WTC11 (cell line): ENCODE measurements at places on chromosomes 13 and 19. TPM values are rescaled to one million over a fixed set of nuclear protein-coding genes. Genes with fewer than 3 reads are reported as not detected.

- no peak for DNase-seq
Observed at GRCh38 chr13:66237411-66238062, 992.6 kb downstream of the PCDH9 start.

DNA sequence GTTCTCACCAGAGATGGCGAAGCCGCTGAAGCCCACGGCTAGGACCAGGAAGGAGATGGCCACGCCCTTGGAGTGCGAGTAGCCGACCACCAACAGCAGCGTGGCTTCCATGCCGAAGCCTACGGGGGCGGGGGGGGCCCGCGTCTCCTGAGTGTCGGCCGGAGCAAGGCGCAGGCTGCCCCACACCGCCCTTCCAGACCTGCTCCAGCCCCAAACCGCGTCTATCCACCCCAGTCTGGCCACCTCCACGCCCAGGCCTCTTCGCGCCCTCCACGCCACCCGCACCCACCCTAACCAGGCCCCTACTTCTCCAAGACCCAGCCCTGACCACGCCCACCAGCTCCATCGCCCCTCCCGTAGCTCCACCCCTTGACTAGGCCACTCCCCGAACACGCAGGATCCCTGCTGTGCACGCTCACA is 6.2 kb downstream of the GFY start:
- no peak for DNase-seq

ZNF433 gene
- 2.9 TPM in 3 replicates for total RNA-seq

DNA sequence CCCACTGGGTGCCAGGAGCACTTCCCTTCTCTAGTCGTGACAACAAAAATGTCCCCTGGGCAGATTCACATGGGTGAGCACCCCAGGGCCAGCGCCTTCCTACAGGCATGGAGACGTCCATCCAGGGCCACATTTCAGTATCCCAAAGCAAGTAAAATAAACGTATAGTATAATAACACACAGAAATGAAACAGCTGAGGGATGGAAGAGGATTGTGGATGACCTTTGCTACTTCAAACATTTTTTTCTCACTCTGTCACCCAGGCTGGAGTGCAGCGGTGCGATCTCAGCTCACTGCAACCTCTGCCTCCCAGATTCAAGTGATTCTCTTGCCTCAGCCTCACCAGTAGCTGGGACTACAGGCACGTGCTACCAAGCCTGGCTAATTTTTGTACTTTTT is 28.2 kb downstream of the CILP2 start:
- no peak for DNase-seq

- DNase-seq: no peak
Observed at GRCh38 chr13:83810136-83810535, 72.1 kb downstream of the SLITRK1 start.

DAND5 gene
- total RNA-seq: 0.18 to 0.23 TPM (median 0.22 TPM) in 3 replicates

DNA sequence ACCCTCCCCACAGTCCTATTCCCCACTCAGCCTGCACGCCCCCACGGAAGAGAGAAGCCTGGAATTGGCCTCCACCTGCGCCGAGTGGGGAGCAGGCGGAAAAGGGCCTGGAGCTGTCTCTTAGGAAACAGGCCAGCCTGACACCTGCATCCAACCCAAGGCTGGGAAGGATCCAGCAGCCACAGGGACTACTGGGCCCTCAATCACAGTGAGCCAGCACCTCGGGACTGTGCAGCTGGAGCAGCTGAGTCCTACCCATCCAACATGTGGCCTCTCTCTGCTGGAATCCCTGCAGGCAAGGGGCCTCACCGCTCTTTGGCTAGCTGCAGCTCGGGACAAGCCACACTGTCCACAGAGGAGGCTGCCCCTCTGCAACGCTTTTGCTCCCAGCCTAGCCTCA is 8.3 kb upstream of the EPHX3 start:
- DNase-seq: no peak

DNA sequence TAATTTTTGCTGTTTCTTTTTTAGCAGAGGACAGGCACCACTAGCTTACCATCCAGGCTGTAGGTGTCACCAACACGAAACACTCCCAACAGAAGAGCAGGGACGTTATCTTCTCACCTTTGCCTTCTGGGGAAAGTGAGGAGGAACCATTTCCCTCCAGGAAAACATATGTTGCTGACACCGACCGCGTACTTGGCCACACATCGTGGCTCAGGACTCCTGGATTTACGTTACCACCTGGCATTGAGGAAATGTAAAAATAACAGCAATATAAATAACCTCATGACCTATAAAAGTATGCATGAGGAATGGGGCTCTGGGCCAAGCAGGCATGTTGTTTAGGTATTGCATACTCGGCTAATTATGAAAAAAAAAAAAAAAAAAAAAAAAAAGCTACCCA is 525.1 kb downstream of the MYO16 start:
- no peak for DNase-seq

DNA sequence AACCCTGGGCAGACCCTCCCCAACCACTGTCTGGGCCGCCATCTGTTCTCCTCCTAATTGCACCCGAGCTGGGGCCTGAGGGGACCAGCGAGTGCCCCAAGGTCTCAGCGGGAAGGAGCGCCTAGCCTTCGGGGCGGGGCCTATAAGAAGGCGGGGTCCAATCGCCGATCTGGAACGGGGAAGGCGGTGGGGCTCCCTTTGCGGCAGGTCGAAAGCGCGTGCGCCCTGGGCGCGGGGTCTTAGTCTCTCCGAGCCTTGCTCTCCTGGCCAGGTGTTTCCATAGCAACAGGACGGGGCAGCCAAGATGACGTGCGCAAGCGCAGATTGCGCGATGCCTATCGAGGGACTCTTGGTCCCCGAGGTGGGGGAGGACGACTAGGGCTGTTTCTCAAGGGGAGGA is 2.8 kb downstream of the MAST1 start:
- DNase-seq: peak; percentile 98

MAP3K10 gene
- 23.5 to 25.5 TPM (median 24.4 TPM) in 3 replicates for total RNA-seq

- no peak for DNase-seq
Observed at GRCh38 chr19:29367791-29368222, 154.9 kb upstream of the UQCRFS1 start.

PRODH2 gene
- 0.14 TPM in 1 of 3 replicates, not detected in the others for total RNA-seq

DNA sequence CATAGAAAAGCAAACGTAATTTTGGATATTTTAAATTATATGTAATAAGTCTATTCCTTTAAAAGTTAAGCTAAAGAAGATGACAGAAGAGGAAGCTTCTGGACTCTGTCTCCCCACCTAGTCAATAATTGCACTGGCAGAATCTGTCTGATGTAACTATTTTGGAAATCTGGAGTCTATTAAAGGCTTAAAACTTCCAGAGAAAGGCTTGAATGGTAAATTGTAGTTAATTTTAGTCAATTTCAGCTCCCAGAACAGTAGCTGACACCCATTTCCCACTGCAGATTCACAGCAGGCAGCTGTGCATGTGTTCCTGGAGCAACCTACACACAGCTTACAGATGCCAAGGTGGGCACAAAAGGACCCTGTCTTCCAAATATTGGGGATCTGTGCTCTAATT is 304.1 kb downstream of the PCDH20 start:
- no peak for DNase-seq

CTXN1 gene
- 41.5 to 48.2 TPM (median 44.3 TPM) in 3 replicates for total RNA-seq

GRCh38 chr19:925526-926322 is at the start of gene ARID3A:
ARID3A (plus strand) TSS chr19:926035; CDS start chr19:929529, 3,494 bp downstream.
- peak; percentile 85 for DNase-seq

GRCh38 chr19:28443361-28443760 is 769.6 kb downstream of the UQCRFS1 start:
- DNase-seq: no peak

DNA sequence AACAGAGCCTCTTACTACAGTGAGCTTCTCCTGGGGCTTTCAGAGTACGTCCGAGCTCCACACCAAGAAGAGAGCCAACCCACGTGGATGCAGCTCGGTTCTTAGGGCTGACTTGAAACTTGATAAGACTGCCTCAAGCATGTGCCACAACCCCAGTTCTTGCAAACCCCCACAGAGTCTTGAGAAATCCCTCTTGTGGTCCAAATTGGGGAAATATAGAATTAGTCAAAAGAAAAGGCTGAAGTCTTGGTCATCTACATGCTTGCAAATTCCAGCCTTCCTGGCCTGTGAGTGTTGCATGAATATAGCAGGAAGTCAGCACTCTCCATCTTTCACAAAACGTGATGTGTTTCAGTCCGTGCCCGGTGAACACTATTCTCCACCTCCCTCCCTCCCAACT is 95.2 kb downstream of the GGACT start:
- no peak for DNase-seq

CGB5 gene
- 0.30 to 0.62 TPM (median 0.35 TPM) in 3 replicates for total RNA-seq

DNA sequence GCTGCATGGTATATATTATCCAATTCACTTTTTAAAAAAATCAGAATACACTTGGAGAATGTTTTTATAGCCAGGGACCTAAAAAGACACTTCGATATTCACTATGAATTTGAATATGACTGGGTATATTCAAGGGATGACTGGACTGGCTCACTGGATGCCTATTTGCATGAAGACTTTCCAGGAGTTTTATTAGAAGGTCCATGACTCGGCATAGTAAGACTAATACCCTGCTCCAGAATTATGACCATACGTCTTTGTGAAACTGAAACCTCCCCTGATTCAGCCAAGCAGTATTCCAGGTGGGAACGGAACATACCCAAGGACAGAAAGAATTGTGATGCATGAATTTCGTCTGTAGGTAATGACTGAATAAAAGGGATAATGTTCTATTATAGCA is 3.9 kb upstream of the FAM216B start:
- no peak for DNase-seq

FGF14 gene
- total RNA-seq: 0.18 to 0.80 TPM (median 0.28 TPM) in 3 replicates

- no peak for DNase-seq
Observed at GRCh38 chr19:55678121-55678671, 3.2 kb downstream of the EPN1 start.

DNA sequence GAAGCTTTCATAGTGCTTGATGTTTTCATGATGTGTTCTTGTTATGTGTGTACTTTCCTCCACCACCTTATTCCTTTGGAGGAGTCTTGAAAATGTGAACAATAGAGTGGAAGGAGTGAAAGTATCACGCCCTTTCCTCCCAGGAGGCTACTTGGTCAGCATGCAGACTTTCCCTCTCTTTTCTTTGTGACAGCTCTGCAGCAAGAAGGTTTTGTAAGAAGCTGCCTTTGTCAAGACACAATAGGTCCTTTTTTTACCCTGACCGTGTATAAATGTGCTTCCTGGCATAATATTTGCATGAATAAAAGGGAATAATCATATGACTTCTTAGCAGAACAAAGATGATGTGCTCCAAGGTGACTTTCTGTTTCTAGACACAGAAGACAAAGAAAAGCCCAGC is 882.6 kb upstream of the SLITRK5 start:
- DNase-seq: no peak

GRCh38 chr19:6707011-6707657 is 13.3 kb downstream of the C3 start:
- DNase-seq: no peak

C19orf33 gene
- total RNA-seq: 16.1 to 22.3 TPM (median 21.3 TPM) in 3 replicates

DNA sequence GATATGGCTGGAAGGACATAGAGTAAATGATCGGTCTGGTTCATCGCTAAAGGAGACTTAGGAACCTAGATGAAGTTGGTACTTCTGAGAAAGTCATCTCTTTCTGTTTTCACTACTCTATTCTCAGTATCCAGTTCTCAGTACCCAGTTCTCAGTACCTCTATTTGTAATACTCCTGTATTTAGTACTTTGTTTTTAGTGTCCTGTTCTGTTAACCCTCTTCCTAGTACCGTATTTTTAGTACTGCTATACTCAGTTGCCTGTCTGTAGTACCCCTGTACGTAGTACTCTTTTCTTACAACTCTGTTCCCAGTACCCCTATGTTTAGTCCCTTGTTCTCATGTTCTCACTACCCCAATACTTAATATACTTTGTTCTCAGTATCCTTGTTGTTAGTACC is 1.2 kb downstream of the RFXAP start:
- DNase-seq: no peak

CD33 gene
- 0.25 to 0.57 TPM (median 0.31 TPM) in 3 replicates for total RNA-seq

- DNase-seq: peak; percentile 78
Observed at GRCh38 chr19:36115453-36116343, at the start of gene TBCB. TBCB (plus strand) TSS chr19:36115468; CDS start chr19:36115561, 93 bp downstream.

DNA sequence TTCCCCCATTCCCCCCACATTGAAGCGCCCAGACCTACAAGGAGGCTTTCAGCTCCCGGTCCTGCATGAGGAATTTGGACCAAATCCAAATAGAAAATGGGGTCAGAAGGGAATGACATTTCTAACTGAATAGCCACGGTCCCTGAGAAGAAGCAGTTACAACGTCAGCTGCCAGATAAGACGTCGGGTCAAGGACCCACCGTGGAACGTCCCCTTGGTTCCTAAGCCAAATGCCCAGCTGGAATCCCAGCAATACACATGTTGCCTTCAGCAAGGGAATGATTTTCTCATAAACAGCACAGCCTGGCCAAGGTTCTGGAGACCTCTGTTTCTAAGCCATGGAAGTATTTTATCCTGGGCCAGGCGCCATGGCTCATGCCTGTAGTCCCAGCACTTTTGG is 109.1 kb upstream of the PEG3 start:
- DNase-seq: no peak

- no peak for DNase-seq
Observed at GRCh38 chr13:111939666-111940278, 127.2 kb upstream of the SOX1 start.

DNA sequence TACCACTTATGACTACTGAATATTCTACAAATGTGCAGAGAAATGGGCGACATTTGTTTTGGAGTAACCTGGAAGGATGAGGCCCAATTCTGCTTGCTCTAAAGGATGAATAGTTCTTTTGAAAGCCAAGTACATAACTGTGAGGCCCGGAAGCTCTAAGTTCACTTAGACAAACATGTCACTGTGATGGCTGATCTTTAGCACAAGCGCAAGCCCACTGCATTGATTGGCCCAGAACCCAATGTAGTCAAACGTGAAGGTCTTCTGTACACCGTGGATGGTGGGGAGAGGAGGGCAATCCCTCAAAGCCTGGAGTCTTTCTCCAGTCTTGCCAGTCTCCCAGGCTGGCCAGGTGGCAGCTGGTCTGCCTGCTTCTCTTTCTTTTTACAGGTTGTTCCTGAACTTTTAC is 139.6 kb downstream of the RFC3 start:
- DNase-seq: no peak

RPL18A gene
- total RNA-seq: 2,950 to 3,448 TPM (median 3,445 TPM) in 3 replicates

DNA sequence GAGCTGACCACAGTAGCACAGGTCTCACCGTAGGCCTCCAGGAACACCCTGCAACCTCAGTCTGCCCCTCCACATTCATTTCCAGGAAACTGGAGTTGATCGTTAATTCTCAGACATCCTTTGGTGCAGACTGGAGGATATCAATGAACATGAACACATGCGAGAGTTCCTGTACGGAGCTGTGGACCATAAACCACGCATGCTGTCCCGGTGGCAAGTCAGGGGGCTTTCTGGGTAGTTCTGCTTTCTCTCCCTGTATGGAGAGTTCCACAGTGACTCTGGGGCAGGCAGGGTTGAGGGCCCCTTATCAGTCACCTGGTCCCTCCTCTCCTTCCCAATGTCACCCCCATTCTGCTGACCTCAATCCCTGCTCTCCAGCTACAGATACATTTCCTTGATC is 55.5 kb upstream of the URI1 start:
- no peak for DNase-seq

SLC7A10 gene
- total RNA-seq: 4.2 to 4.9 TPM (median 4.4 TPM) in 3 replicates

DNA sequence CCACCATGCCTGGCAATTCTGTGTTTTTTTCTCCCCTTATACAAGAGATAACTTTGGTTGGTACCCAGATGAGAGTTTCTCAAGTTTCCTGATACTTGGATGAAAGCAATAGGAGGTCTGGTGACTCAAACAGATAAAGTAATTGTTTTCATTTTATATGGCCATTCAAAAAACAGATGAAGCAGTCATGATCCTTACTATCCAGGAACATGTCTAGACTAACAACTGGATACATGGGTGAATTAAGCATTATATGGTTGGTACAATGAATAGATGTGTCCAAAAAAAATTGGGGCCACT is 8.5 kb downstream of the ZNF430 start:
- DNase-seq: no peak

ZIK1 gene
- total RNA-seq: 30.0 to 31.5 TPM (median 31.1 TPM) in 3 replicates

YIPF2 gene
- 63.3 to 65.5 TPM (median 64.4 TPM) in 3 replicates for total RNA-seq

KLK1 gene
- total RNA-seq: 3.9 to 6.0 TPM (median 5.4 TPM) in 3 replicates

GRCh38 chr19:13118424-13119193 is 545 bp downstream of the NACC1 start:
- DNase-seq: peak; percentile 96
